ENCODE measurements at places on chromosomes 16 and 17.
A peak's percentile ranks its signal among the peaks of the same experiment; 100 is the strongest.

DNA sequence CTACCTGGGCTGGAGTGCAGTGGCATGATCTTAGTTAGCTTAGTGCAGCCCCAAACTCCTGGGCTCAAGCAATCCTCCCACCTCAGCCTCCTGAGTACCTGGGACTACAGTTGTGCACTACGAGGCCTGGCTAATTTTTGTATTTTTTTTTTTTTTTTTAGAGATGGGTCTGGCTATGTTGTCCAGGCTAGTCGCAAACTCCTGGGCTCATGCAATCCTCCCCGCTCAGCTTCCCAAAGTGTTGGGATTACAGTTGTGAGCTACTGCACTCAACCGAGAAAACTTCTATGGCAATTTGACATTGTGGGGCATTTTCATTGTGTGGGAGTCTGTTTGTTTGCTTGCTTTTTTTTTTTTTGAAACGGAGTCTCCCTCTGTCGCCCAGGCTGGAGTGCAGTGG is 30.0 kb downstream of the CRISPLD2 start:
- no peak for DNase-seq

DNA sequence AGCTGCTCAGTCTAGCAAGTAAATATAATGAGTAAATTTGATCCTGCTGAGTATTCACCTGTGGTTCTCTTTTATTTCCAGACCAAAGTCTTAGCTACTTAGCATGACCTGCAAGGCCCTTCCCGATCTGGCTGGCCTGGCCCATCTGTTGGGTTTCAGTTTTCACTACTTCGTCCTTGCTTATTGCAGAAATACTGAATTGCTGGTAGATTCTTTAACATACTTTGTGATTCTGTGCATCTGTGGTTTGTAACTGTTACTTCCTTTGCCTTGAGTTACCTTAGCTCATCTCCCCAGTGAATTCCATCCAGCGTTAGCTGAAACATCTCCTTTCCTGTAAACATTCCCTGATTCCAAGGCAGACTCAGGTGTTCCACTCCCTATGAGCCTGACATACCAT is 131.1 kb downstream of the PHKB start:
- DNase-seq: no peak

- DNase-seq: no peak
These were observed 198.0 kb upstream of the MAF start for GRCh38 chr16:79798416-79799053.

- no peak for DNase-seq
These were observed 45.5 kb upstream of the LRRC37A3 start for GRCh38 chr17:64964796-64965195.

GRCh38 chr16:19555938-19556771 is 652 bp downstream of the VPS35L start:
- DNase-seq: no peak

DNA sequence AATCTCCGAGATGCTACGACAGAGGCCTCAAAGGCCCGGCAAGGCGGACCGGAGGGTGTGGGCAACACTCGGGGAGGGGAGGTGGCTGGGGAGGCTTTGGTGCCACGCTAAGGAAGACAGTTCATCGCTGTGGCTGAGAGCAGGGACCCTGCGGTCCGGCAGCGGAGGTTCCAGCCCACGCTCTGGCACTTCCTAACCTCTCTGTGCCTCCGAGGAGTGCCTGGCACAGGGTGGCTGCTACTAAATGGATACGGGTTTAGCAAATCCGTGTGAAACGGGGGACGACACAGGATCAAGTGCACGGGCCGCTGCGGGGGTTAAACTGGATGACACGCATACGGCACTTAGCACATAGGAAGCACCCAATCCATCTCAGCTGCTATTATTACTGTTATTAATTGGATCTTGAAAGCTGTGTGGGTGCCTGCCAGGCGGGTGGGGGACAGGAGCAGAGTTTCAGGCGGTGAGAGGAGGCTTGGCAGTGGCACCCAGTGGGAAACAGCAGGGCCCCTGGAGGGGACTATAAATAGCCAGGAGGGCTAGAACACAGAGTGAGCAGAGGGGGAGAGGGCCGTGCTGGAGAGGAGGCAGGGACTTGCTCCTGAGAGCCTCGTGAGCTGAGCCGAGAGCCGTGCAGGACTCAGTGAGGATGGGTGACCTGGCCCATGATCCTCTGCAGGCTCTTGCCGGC is 45.0 kb downstream of the ABR start:
- DNase-seq: no peak

GRCh38 chr16:29198231-29198630 is 208.3 kb downstream of the NPIPB11 start:
- no peak for DNase-seq

DNA sequence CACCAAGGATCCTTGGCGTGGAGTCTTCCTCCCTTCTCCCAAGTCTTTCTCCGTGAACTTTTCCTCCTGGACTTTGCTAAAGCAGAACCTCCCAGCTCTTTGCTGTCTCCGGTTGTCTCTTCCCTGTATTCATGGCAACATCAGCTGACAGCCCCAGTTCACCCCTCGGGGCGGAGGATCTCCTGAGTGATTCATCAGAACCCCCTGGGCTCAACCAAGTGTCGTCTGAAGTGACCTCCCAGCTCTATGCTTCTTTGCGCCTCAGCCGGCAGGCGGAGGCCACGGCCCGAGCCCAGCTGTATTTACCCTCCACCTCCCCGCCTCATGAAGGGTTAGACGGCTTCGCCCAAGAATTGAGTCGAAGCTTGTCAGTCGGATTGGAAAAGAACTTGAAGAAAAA is 943 bp downstream of the CNTROB start:
- no peak for DNase-seq

DNA sequence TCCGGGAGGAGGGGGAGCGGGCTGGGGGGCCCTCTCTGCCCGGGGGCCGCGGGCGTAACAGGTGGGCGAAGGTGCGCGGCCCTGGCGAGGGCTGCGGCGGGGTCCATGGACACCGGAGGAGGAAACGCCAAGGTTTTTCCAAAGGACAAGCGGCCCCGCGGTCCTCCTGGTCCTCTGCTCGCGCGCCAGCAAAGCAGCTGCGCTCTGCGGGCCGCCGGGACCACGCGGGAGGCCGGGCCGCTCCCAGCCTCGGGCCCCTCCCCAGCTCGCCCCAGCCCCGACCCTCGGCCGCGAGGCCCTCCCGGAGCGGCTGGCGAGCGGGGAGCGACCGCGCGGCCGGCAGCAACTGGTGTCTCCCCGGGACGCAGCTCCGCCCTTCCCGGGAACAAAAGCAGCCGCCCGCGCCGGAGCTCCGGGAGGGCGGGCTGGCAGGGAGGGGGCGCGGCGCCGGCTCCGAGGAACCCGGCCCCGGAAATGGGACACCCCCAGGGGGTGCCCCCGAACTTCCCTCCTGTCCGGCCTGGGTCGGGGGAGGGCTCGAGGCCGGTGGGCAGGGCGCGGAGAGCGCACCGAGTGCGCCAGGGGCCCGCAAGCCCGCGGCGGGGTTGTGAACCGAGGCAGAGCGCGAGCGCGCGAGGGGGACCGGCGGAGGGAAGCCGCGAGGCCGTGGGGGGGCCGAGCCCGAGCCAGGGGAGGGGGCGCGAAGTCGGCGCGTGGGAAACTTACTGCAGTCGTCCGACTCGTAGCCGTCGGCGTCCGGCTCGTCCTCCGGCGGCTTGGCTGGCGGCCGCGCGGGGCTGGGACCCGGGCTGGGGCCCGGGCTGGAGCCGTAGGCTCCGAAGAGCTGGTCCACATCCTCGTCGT is 837 bp downstream of the DOC2B start:
- no peak for DNase-seq

DNA sequence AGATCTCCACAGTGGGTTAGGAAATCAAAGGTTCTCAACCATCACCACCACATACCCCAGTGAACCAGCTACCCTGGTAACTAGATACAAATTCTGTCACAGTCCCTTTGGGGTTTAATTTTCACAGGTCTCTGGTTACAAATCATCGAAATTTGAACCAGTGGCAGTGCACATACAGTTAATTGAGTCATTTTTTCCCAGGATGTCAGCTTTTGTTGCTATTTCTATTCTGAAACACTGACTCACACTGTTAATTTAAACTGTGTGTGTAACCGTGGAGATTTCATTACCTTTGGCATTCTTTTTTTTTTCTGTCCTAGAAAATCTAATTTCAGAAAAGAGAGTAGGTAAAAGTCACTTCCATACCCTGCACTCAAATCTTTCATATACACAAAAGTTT is 511.5 kb downstream of the TOX3 start:
- peak; percentile 3 for DNase-seq

DNA sequence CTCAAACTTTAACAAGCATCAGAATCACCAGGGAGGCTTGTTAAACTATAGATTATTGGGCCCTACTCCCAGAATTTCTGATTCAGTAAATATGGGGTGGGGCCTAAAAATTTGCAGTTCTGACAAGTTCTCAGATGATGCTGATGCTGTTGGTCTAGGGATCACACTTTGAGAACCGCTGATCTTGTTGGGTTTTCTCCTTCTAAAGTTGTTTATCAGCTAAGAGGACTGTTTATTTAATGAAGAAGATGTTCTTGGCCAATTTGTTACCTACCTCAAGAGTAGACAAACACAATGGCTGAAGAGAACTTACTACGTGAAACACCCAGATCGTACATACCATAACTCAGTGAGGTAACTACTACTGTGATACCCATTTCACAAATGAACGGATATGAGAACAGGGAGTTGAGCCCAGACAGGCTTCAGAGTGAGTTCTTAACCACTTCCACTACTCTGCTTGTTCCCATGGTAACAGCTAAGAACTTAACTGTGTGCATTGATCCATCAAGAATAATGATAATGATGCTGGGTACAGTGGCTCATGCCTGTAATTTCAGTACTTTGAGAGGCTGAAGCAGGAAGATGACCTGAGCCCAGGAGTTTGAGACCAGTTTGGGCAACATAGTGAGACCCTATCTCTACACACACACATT is 85.3 kb upstream of the NSRP1 start:
- DNase-seq: no peak

- DNase-seq: no peak
These were observed 12.2 kb downstream of the WFIKKN2 start for GRCh38 chr17:50847566-50847965.

- DNase-seq: no peak
These were observed 378.9 kb downstream of the PMP22 start for GRCh38 chr17:14886200-14886739.

GRCh38 chr17:5044630-5045029 is 9.4 kb upstream of the SLC52A1 start:
- no peak for DNase-seq

DNA sequence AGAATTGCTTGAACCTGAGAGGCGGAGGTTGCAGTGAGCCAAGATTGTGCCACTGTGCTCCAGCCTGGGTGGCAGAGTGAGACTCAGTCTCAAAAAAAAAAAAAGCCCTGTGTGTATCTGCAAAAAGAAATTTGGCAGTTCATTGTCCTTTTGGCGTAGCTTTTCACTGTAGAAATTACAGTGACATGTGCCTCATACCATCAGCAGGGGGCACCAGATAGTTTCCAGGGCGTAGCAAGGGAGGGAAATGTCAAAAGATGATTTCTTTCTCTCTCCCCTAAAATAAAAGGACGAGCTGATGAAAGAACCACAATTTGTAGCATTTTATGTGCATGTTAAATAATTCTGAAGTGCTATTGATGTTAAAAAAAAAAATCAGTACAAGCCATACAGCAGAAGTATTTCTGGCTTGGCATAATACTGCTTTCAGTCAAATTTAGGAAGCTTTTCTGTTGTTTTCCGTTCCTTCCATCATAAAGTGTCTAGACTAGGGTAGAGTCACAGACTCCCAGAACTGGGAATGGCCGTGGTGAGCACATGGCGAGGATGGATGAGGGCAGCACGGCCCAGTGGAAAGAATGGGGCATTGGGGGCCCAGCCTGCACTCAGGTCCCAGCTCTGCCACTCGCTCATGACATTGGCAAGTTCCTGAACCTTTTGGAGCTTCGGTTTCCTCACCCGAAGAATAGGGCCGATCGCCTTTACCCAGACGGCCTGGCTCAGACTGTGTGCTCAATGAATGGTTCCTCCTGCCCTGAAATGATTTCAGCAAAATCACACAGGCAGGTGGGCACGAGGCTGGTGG is 59.8 kb upstream of the RPH3AL start:
- peak; percentile 53 for DNase-seq

GRCh38 chr16:88300463-88300835 is 82.3 kb upstream of the ZNF469 start:
- no peak for DNase-seq

- no peak for DNase-seq
These were observed 212.2 kb downstream of the SEC14L1 start for GRCh38 chr17:77352996-77353395.

GRCh38 chr17:81481073-81481799 is 31.4 kb downstream of the ACTG1 start:
- peak; percentile 86 for DNase-seq

GRCh38 chr17:6070913-6071511 is 833 bp downstream of the WSCD1 start:
- DNase-seq: no peak

GRCh38 chr16:66741169-66741900 is 10.1 kb downstream of the DYNC1LI2 start:
- peak; percentile 97 for DNase-seq

DNA sequence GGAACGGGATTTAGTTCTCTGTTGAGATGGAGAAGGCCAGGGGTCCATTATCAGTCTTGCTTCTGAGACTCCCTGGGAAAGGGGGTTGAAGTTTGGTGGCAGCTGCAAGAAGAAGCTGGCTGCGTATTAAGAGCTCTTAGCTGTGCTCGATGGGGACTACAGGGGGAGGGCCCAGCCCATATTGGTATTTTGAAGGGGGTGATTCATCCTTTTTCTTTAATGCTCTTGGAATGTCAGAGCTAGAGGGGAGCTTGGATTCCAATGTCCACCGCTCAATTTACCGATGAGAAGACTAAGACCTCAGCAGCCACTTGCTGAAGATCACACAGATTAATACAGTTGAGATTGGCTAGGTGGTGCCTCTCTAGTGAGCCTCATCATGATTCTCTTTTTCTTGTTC is 5.0 kb downstream of the NOG start:
- DNase-seq: no peak

Data from putamen (tissue), 1 donor.